ENCODE measurements at places on chromosomes 2 and 18.
A peak's percentile ranks its signal among the peaks of the same experiment; 100 is the strongest.

DNA sequence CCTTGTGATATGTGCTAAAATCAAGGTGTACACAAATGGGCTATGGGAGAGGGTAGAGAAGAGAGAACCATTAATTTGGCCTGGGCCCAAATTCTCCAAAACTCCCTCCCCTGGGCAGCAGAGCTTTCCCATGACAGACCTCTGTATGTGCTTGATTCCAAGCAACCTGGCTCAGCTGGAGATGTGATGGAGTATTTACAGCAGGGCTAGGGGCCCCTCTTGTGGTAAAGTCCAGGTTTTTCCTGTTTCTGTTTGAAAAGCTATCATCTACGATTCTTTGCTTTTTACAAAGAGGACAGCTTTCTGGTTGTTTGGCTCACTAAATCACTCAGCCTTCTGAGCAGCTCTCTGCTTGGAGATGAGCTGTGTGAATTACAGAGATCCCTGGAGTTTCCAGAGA is 40.3 kb downstream of the KCNS3 start:
- DNase-seq = no peak

- peak; percentile 4 for DNase-seq
Observed at GRCh38 chr2:26640781-26641564, at the start of gene CIB4. CIB4 (minus strand) TSS chr2:26641366; CDS start chr2:26641314, 52 bp downstream.

DNA sequence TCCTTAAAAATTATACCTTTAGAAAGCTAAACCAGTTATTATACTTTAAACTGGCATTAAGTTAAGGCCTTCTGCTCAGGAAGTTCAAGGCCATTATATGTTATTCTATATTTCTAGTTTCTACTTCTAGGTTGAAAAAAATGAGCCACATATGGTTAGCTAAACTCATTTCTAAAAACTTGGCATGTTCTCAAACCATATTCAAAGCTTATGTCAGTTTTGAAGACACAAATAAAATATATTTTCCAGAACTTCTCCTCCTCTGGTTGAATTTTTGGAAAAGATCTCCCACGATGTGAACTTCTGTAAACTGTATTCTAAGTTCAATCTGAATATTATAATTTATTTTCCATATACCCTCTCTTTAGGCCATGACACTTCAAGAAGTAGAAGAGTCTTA is 103.5 kb downstream of the NYAP2 start:
- DNase-seq = no peak

DNA sequence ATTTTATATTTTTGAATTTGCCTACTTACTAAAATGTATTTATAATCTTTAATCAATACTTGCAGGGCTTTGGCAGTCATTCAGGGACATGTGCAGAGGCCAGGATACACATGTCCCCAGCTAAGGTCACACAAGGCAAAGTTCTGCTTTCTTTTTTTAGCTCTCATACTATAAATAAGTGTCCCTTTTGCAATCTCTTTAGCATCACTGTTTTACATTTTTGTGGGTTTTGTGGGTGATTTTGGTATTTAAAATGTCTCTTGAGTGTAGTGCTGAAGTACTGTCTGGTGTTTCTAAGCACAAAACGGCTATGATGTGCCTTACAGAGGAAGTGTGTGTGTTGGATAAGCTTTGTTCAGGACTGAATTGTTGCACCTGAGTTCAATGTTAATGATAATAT is 309.0 kb upstream of the GULP1 start:
- no peak for DNase-seq

GRCh38 chr2:240434728-240435456 is 571 bp upstream of the GPC1 start:
- DNase-seq = peak; percentile 74

GRCh38 chr2:191552066-191552465 is 125.9 kb upstream of the NABP1 start:
- DNase-seq = no peak

Data from HT-29 (cell line).